ENCODE measurements at places on chromosomes 2 and 18. TPM values are rescaled to one million over a fixed set of nuclear protein-coding genes. Genes with fewer than 3 reads are reported as not detected.

PPP3R1 gene
- total RNA-seq = 83.8 TPM

DNA sequence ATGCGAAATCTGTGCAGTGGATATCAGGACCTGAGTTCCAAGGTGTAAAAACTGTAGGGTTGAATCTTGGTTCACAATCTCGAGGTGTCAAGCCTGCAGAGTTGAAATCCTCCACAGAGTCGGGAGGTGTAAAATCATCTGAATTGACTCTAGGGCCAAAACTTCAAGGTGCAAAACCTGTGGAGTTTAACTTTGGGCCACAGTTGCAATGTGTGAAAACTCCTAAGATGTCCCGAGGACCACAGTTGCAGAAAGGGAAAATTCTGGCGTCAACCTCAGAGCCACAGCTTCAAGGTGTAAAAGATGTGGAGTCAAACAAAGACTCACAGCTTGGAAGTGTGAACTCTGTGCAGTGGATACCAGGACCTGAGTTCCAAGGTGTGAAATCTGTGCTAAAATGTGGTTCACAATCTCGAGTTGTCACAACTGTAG is 9.8 kb upstream of the ZNF512 start:
- no peak for DNase-seq

- DNase-seq = no peak
These were observed 89.4 kb upstream of the SLC38A11 start for GRCh38 chr2:165044505-165045303.

- DNase-seq = no peak
These were observed 57.9 kb downstream of the LIPG start for GRCh38 chr18:49619801-49620200.

- no peak for DNase-seq
These were observed 145.4 kb upstream of the TWIST2 start for GRCh38 chr2:238702276-238703052.

ZNF521 gene
- total RNA-seq = not detected

DNA sequence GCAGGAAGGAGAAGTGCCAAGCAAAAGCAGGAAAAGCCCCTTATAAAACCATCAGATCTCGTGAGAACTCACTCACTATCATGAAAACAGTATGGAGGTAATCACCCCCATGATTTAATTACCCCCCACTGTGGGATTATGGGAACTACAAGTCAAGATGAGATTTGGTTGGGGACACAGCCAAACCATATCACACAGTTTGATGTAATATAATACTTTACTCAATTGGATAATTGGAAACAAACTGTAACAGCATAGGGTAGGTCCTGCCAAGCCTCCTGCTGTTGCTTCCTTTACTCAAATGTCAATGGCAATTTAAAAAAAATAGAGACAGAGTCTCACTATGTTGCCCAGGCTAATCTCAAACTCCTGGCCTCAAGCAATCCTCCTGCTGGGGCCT is 15.5 kb upstream of the METTL21A start:
- DNase-seq = peak; percentile 63

- no peak for DNase-seq
These were observed 65.8 kb upstream of the HS6ST1 start for GRCh38 chr2:128384446-128384845.

DNA sequence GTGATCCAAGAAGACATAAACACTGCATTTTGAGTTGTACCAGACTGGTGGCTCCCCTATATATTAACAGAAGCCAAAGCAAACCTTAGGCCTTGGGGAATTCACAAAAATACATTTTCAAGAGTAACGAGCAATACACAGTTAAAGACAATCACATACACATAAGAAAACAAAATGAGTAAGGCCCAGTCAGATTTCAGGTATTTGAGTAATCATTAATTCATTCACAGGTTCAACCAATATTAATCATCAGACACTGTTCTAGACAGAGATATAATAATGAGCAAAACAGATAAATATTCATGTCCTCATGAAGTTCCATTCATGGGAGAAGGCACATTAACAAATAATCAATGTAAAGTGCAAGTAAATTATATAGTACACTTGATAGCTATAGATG is 9.6 kb downstream of the STPG4 start:
- no peak for DNase-seq

TMEM200C gene
- total RNA-seq = not detected

- DNase-seq = no peak
These were observed 90.4 kb downstream of the DOCK10 start for GRCh38 chr2:224951723-224952481.

GULP1 gene
- 9.5 TPM for total RNA-seq

DNA sequence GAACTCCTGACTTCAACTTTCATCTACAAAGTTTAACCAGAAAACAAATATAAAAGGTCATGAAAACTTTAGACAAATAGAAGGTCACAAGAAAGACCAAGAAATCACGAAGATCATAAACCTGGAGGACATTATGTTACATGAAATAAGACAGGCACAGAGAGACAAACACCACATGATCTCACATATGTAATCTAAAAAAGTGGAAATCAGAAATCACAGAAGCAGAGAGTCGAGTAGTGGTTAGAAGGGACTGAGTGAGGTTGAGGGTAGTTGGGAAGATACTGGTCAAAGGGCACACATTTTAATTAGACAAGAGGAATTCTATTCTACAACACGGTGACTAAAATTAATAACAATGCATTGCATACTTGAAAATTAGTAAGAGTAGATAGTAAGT is 1.4 kb downstream of the GCFC2 start:
- no peak for DNase-seq

DNA sequence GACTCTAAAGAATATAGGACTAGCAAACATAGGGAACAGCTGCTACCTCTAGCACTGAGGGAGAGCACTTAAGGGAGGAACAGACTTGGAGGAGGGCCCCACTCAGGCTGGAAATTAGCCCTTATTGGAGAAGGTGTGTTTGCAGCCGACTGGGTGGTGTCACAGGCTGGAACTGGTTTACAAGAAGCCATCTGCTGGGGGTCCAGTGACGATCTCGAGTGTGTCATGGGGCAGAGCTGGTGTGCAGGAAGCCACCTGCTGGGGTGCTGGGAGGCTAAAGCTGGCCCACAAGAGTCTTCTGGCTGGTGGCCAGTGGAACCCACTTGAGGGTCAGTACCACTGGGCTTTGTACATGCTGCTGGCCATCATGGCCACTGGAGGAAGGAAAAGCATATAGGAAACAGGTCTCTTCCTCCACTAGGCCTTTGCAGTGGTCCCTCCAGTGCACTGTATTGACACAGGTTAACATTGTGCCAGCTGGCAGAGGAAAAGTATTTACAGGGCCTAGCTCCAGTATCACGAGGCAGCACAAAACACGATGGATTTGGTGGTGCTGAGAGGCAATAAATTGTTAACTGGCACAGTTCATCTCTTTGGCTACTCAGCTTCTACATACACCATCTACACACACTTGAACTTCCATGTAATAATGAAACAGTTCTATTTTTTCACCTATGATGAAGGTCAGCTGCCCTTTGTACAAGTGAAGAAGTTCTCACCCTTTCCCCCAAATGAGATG is 43.6 kb downstream of the MAP3K20 start:
- DNase-seq = no peak

- DNase-seq = no peak
These were observed 11.3 kb downstream of the TTLL4 start for GRCh38 chr2:218721934-218722333.

CCDC142 gene
- 27.4 TPM for total RNA-seq

GRCh38 chr2:237025090-237025865 is 60.4 kb upstream of the COPS8 start:
- no peak for DNase-seq

DNA sequence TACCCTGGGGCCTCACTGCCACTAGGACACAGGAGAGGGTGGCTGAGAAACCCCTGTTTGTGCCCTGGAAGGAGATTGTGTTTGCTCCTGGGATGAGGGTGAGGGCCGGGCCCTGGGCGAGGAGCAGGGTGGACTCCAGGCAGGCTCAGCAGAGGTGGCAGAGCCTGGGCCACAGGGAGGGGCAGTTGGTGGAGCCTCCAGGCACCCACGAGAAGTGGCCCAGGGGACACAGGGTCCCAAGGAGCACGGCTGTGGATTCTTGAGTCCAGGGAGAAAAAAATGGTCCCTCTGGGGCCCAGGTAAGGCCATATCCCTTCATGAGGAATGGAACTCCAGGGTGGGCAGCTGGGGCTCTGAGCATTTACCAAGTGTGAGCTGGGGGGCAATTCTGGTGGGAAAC is 8.3 kb downstream of the MAB21L4 start:
- DNase-seq = no peak

ANKRD29 gene
- total RNA-seq = 2.6 TPM

RAMP1 gene
- total RNA-seq = 24.8 TPM

DNA sequence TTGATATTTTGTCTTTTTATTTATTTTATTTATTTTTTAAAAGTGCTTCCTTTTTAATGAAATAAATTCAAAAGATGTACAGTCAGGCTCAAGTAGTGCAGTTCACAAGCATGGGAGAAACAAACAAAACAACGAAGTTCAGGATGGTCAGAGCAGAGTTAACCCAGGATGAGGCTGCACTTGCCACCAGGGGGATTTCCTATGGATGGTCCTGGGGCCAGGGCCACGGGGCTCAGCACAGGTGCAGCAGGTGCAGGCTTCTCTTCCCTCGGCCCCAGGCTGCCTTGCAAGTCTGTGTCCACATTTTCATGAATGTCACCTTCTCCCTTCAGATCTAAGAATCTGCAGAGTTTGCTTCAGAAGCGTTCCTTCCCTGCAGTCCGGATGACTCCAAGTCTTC is 76.5 kb downstream of the CDCA7 start:
- DNase-seq = no peak

CTAGE1 gene
- not detected for total RNA-seq

DNA sequence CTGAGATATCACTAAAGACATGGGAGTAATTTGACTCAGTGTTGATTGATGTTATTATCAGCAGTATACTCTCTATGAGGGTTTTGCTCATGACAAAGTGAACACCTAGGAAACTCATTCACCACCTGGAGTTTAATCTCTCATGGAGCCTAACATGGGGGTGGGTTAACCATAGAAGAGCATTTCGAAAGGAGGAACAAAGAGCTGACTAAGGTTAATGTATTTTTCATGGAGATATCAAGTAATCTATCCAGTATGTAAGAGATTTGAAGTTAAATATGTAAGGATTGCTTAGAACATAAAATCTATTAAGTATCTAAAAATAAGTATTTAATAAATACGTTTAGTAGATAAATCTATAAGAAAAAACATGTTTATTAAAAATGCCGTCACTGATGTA is 917.8 kb downstream of the EPHA4 start:
- no peak for DNase-seq

- DNase-seq = no peak
These were observed 133.2 kb upstream of the MEIS1 start for GRCh38 chr2:66301767-66302140.

GRCh38 chr2:64538764-64539433 is 14.8 kb downstream of the AFTPH start:
- no peak for DNase-seq

DNA sequence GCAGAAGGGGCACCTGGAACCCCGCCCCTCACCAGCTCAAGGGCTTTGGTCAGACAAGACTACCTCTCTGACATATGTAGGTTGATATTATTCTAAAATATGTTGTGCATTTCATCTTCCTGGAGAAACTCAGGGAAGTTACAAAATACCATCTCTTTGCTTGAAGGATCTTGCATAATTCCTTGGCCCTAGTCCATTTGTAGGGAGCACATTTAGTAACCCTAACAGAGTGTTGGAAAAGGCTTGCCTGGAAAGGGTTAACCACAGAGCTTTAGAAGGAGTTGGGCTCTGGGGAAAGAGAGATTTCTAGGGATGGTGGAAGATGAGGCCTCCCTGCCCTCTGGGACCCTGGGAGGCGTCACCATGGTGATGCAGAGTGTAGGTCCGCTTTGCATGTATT is 143.0 kb upstream of the SLC1A4 start:
- no peak for DNase-seq

PDE11A gene
- total RNA-seq = not detected

DNA sequence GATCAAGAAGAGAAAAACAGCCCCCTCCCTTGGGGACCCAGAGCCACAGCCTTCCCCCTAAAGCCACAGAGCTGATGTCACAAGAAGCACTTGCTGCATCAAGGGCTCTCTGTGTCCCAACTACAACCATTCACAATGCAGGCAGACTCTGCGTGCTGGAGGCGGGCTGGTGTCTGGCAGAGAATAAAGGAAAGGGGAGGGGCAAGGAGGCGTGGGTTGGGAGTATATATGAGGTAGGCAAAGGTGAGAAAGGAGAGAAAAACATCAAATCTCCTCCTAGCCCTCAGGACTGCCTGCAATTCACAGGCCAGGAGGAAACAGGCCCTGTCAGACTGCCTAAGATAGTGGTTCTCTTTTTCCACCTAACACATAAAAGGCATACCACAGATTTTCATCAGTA is 48.8 kb upstream of the IHH start:
- no peak for DNase-seq

IKZF2 gene
- 68.6 TPM for total RNA-seq

- DNase-seq = no peak
These were observed 319.9 kb downstream of the TSN start for GRCh38 chr2:122075381-122075780.

DNA sequence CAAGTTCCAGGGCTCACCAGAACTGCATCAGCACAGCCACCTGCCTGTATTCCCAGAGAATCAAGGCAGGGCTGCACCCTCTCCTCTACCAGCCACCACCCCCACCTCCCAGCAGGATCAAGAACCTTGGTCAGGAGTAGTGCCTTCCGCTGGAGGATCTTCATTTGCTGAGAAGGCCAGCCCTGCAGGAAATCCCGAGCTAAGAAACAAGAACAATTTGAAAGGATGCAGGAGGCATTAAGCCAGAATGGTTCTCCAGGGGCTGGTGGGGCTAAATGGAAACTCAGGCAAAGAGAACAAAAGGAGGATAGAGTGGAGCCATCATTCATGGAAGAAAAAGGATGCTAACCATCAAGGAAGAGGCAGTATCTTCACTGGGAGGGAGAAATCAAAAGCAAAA is 147.3 kb upstream of the SLC14A2 start:
- no peak for DNase-seq

IL1R1 gene
- 0.22 TPM for total RNA-seq

DNA sequence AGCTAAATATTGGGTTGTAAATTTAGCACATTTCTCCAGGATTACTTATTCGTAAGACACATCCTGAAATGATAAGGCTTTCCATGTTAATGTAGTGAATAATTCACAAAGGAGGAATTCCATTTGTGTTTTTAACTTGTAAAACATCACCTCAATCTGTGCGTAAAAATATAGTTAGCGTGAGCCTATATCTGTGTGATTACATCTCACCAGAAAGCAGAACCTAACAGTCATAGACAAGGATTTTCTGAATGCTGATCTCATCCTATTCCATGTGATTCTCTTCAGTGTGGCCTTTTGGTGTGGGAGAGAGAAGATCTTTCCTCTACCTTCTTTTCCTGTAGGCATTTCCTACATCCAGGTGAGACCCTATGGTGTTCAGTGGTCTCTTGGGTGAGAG is 263.2 kb upstream of the RASGRP3 start:
- no peak for DNase-seq
